ENCODE measurements at places on chromosomes 6 and 20. TPM values are rescaled to one million over a fixed set of nuclear protein-coding genes. Genes with fewer than 3 reads are reported as not detected.
A peak's percentile ranks its signal among the peaks of the same experiment; 100 is the strongest.

GRCh38 chr6:152391179-152391880 is 245.8 kb downstream of the SYNE1 start:
- H3K4me3 ChIP-seq, result no peak overlapping the region
- H3K4me1 ChIP-seq, result no peaks in the 10 kb centered on the region
- no peaks in the 10 kb centered on the region for H3K36me3 ChIP-seq
- no peak for DNase-seq
- H3K27ac ChIP-seq, result no peak overlapping the region
- no peaks in the 10 kb centered on the region for H3K27me3 ChIP-seq

GRCh38 chr6:42022755-42023384 is 27.5 kb upstream of the TAF8 start:
- no peak overlapping the region for H3K27ac ChIP-seq
- no peak overlapping the region for H3K4me3 ChIP-seq
- H3K4me1 ChIP-seq, result peaks cover 18% of the 10 kb centered on the region
- DNase-seq, result no peak

GRCh38 chr6:79455446-79455845 is 81.8 kb downstream of the LCA5 start:
- DNase-seq, result no peak
- no peaks in the 10 kb centered on the region for H3K27me3 ChIP-seq
- no peaks in the 10 kb centered on the region for H3K36me3 ChIP-seq
- H3K4me3 ChIP-seq, result no peak overlapping the region
- H3K27ac ChIP-seq, result no peak overlapping the region

DNA sequence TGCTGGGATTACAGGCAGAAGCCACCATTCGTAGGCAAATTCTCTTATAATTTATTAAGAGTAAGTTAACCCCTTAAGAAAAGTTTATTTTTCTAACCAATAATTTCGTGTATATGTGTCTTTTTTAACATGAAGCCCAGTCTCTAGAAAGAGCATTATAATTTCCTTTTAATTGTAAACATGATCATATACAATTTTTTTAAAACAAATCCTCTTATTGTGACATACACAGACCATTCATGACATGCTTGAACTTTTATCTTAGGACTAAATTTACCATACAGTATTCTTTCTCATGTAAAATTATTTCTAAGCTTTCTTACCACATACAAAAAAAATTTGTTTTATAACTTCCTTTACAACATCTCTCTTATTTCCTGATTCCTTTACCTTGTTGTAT is 6.7 kb downstream of the ACOT13 start:
- no peaks in the 10 kb centered on the region for H3K4me1 ChIP-seq
- no peak for DNase-seq
- H3K36me3 ChIP-seq, result no peaks in the 10 kb centered on the region
- no peaks in the 10 kb centered on the region for H3K27me3 ChIP-seq
- H3K4me3 ChIP-seq, result no peak overlapping the region
- no peak overlapping the region for H3K27ac ChIP-seq

- H3K4me1 ChIP-seq, result peaks cover 22% of the 10 kb centered on the region
- peak overlapping the region; percentile 97 for H3K4me3 ChIP-seq
- no peaks in the 10 kb centered on the region for H3K27me3 ChIP-seq
- H3K36me3 ChIP-seq, result no peaks in the 10 kb centered on the region
- DNase-seq, result peak; percentile 70
Observed at GRCh38 chr6:166382500-166382932, 224 bp downstream of the MPC1 start.

- no peak overlapping the region for H3K4me3 ChIP-seq
- H3K27ac ChIP-seq, result no peak overlapping the region
- no peak for DNase-seq
- no peaks in the 10 kb centered on the region for H3K27me3 ChIP-seq
- no peaks in the 10 kb centered on the region for H3K36me3 ChIP-seq
- H3K4me1 ChIP-seq, result no peaks in the 10 kb centered on the region
Observed at GRCh38 chr20:42544926-42545325, 644.8 kb downstream of the PTPRT start.

DNA sequence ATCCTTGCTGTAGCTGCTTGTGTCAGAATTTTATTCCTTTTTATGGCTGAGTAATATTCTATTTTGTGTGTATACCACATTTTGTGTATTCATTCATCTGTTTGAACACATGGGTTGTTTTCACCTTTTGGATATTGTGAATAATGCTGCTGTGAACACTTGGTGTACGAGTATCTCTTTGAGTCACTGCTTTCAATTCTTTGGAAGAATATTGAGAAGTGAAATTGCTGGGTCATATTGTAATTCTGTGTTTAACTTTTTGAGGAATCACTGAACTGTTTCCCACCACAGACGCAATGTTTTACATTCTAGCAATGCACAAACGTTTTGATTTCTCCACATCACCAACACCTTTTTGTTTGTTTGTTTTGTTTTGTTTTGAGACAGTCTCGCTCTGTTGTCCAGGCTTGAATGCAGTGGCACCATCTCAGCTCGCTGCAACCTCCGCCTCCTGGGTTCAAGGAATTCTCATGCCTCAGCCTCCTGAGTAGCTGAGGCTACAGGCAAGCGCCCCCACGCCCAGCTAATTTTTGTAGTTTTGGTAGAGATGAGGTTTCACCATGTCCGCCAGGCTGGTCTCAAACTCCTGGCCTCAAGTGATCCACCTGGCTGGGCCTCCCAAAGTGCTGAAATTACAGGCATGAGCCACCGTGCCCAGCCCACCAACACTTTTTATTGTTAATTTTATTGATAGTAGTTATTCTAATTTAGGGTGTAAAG is 21.7 kb downstream of the CPXM1 start:
- no peaks in the 10 kb centered on the region for H3K27me3 ChIP-seq
- H3K36me3 ChIP-seq, result no peaks in the 10 kb centered on the region
- H3K27ac ChIP-seq, result no peak overlapping the region
- no peak for DNase-seq

DNA sequence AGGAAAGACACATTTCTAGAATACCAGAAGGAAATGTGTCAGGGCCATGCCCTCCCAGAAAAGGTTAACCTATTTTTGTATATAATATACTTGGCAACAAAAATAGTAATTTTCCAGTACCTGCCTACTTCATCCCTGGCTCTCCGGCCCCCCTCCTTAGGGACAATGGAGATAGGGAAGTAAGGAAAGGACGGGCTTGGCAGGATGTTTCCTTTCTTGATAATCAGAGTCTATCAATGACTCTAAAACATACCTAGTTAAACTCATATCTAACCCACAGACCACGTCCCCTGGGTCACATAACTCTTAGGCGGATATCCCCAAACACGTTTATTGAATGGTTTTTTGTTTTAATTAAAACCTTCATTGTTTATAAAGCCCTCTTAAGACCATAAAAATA is 11.8 kb downstream of the UQCC2 start:
- H3K36me3 ChIP-seq, result peaks cover 54% of the 10 kb centered on the region
- no peaks in the 10 kb centered on the region for H3K27me3 ChIP-seq
- H3K4me3 ChIP-seq, result no peak overlapping the region
- no peak for DNase-seq

DNA sequence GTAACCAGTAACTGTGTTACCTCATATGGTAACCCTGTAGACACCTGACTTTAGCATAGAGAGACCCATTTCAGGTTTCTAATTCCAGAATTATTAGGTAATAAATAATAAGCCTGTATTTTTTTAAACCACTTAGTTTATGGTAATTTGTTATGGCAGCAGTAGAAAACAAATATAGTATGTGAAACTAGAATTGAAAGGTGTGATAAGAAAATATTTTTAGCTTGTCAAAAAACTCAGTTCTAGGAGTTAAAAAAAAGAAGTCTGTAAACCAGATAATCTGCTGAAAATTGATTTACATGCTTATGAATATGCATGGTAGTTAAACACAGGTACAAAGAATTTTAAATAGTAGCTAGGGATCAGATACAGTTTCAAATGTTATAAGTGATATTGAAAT is 695.0 kb upstream of the GJE1 start:
- no peak overlapping the region for H3K27ac ChIP-seq
- H3K27me3 ChIP-seq, result no peaks in the 10 kb centered on the region
- H3K4me3 ChIP-seq, result no peak overlapping the region
- no peaks in the 10 kb centered on the region for H3K4me1 ChIP-seq
- no peak for DNase-seq

- no peak overlapping the region for H3K4me3 ChIP-seq
- no peaks in the 10 kb centered on the region for H3K27me3 ChIP-seq
- no peaks in the 10 kb centered on the region for H3K36me3 ChIP-seq
- no peaks in the 10 kb centered on the region for H3K4me1 ChIP-seq
Observed at GRCh38 chr6:119960036-119960435, 610.5 kb upstream of the MAN1A1 start.

GRCh38 chr6:25094726-25095125 is 159.0 kb upstream of the RIPOR2 start:
- peaks cover 6% of the 10 kb centered on the region for H3K36me3 ChIP-seq
- DNase-seq, result no peak
- H3K4me3 ChIP-seq, result no peak overlapping the region
- H3K27me3 ChIP-seq, result no peaks in the 10 kb centered on the region

DNA sequence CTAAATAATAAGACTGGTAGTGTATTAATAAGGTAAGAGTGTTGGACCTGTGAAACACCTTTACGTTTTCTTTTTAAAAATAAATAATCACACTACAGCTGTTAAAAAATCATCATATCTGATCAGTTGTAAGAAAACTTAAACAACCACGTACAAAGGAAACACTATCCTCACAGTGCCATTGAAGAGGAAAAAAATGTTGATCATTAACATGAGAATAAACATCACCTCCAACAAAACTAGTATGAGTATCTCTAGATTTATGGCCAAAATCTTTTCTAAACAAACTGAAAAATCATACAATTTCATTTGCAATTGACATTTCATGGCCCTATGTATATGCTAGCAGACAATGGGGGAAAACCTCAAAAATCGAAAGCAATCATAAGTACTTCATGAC is 590 bp downstream of the EYS start:
- no peak overlapping the region for H3K27ac ChIP-seq
- H3K27me3 ChIP-seq, result no peaks in the 10 kb centered on the region
- H3K36me3 ChIP-seq, result no peaks in the 10 kb centered on the region
- no peaks in the 10 kb centered on the region for H3K4me1 ChIP-seq

The SIGLEC1 gene
- polyA plus RNA-seq, result 5.3 TPM

The RSPH4A gene
- 0.19 TPM for polyA plus RNA-seq

The HDAC2 gene
- 44.4 TPM for polyA plus RNA-seq

The APOBEC2 gene
- polyA plus RNA-seq, result not detected

The DOP1A gene
- polyA plus RNA-seq, result 8.4 TPM
